ENCODE measurements at places on chromosomes 2 and 18.

GRCh38 chr2:208001924-208002323, 23.4 kb downstream of the PLEKHM3 start:
- no peak for DNase-seq

- DNase-seq: peak; percentile 79
Measured at GRCh38 chr2:174971868-174972781, 33.1 kb downstream of the CHN1 start.

- DNase-seq: no peak
Measured at GRCh38 chr18:47531717-47532116, 280.3 kb upstream of the SKOR2 start.

DNA sequence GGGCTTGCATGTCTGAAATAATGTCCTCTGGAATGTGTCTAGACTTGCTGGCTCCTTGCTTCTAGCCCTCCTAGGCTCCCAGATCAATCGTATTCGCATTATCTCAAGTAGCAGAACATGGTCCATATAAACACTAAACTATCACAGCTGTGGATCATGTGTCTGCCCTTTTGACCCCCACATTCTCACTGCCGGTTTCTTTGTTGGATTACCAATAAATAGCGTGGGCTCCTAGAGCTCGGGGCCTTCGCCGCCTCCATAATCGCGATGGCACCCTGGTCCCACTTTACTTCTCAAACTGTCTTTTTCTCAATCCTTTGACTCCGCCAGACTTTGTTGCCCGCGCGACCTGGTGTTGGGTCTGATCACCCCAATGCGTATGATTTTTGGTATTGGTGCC, 6.3 kb upstream of the SCYGR8 start:
- DNase-seq: no peak

GRCh38 chr2:37837628-37838328, 87.3 kb upstream of the RMDN2 start:
- no peak for DNase-seq

DNA sequence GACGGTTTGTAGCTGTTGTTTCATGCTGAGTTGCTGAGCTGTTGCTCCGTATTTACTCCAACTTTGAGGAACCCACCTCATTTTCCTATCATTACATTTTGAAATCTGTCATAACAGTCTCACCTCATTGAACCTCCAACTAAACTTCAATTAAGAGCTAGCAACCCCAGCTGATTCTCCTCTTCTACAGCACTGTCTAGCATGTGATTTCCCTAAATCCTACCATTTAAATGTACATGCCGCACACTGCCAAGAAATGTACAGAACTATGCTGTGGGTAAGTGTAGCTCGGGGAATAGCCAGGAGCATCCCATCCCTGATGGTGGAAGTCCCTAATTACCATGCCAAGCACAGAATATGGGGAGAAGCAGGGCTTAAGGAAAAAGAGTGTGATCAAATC, 299.9 kb downstream of the AFF3 start:
- DNase-seq: no peak

DNA sequence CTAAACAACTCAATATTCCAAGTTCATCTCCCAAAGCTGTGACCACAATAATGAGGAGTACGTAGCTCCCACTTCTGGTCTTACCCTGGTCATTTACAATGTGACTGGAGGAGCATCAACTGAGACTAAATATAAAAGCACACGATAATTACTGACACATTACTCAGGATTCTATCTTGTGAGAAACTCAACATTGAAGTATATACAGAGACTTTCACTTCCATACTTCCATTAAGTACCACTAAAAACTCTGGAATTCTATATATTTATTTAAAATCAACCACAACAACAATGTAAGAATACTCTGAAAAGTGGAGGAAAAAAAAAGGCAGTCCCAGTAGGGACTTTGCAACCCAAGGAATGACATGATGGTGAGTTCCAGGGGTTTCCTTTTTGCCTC, 61.4 kb downstream of the XDH start:
- no peak for DNase-seq

GRCh38 chr2:29942711-29943110, 21.3 kb upstream of the ALK start:
- no peak for DNase-seq

DNA sequence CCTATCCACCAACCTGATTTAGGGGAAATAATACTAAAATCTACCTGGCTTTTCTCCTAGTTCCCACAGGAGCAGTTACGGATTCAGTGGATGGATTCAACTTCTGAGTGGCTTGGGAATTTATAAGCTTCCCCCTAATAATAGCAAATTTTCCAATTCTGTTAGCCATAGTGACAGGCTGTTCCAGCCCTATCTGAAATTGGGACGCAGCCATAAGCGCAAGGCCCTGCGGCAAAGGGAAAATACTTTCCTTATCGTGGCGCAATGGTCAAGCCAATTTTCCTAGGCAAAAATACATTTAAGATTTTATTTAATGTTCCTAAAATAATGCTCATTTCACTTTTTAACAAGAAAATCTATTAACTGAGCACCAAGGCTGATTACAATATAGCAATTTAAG, 49.7 kb downstream of the CDH2 start:
- DNase-seq: no peak

DNA sequence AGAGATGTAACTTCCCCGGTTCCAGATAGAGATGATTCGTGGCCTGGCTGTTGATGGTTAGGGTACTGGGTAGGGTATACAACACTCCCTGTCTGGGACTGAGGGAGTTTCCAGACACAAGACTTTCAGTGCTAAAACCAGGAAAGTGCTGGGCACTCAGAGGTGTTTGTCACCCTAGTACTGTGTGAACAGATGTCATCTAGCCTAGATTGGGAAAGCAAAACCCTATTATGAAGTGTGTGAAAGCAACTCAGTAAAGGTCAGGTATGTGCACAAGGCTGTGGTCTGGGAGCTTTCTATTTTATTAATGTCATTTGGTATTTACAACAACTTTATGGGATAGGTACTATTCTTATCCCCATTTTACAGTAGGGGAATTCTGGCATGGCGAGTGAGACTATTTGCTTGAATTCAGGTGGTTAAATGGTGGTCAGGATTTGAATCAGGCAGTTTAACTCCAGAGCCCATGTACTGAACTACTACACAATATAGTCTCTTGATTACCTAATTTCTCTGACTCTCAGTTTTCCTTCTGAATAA, 2.6 kb downstream of the BZW1 start:
- no peak for DNase-seq

DNA sequence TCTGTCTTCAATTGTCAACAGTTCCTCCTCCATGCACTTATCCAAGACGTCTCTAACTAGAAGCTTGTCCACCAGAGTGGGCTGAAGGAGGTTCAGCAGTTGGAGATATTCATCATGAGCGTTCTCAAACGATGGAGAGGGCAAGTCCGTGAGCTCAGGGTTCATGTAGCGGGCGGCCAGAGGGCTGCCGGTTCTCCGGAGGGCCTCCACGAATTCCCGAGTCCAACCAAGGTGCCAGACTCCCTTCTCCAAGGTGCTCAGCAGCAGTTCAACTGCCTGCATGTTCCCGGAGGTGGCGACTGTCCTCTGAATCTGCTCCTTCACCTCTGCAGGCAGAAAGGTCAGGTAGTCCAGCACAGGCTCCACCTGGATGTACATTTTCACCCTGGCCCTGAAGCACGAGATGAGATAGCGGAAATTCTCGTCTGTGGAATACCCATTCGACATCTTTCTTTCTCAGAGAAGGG, 590 bp downstream of the IFIH1 start:
- no peak for DNase-seq

- no peak for DNase-seq
Measured at GRCh38 chr2:119531292-119531691, 7.0 kb upstream of the SCTR start.

DNA sequence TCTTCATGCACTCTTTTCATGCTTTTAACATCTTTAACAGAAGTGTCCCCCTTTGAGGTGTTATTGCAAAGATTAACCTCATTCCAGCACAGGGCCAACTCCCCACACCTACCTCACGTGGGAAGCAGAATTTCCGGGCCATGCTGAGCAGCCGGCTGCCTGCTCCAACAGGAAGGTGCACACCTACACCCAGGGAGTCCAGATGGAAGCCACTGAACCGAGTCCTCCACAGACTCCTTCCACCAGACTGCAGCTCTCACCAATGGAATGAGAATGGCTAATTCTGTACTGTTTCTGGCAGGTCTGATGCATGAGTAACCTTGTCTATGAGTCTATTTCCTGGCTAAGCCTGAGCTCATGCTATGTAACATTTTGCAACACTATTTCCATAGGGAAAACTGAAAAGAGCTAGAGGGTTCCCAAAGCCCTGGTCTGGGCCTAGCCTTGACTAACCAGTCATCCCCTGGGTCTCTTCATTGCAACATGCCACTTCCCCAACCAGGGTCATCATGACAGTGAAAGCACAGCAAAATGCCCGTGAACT, 11.0 kb downstream of the ERFE start:
- peak; percentile 94 for DNase-seq

GRCh38 chr2:134462275-134462674, 208.4 kb downstream of the MGAT5 start:
- no peak for DNase-seq

DNA sequence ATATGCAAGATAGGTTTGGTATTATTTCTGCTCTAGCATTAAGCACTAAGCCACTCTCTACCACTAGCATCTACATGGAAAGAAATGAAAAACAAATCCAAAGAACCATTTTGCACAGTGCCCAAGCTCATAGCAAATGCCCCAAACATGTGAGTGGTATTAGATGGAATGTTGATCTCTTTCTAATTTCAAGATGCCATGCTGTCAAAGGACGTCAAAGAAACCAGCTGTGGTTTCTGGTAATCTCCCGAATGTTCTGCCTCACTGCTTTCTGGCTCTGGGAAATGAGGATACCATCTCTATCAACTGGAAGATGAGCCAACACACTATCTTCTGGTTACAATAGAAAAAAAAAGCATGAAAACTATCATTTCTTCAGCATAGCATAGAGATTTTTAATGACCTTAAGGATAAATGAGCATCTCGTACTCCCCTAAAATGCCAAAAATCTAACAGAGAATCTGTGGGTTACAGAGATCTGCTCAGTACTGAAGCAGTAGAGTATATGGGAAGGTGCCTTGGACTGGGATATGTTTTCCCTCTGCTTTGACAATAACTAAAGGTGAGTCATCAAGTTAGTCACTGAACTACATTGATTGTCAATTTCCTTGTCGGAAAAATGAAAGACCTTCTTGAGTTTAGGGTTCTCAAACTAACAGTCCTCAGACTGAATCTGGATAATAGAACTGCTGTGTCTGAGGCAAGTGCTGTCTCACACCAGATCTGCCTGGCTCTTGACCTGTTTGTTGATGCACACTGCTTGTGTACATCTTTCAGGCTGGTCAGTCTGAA, 244.8 kb upstream of the NCKAP5 start:
- peak; percentile 59 for DNase-seq

GRCh38 chr2:131410173-131410572, 46.2 kb upstream of the RAB6D start:
- DNase-seq: no peak

- no peak for DNase-seq
Measured at GRCh38 chr2:219165058-219165911, 4.5 kb downstream of the SLC23A3 start.

- no peak for DNase-seq
Measured at GRCh38 chr2:15986644-15987043, 46.3 kb downstream of the MYCN start.

GRCh38 chr2:10357193-10358169, 54.8 kb downstream of the HPCAL1 start:
- no peak for DNase-seq

DNA sequence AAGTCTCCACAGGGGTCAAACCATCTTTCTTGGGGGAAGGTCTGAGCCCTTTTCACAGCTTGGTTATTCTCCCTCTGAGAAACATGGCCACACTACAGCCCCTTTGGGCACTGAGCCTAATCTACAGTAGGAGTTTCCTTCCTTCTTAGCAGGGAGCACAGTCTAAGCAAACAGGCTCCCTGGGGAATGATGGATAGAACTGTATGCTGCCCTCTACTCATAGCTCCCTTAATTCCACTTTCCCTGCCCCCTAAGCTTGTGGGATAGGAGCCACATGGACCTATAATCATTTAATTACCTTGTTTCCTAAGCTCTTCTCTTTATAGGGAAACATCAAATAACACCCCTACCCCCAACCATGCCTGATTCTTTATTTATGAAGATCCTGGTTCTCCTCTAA, 442.1 kb upstream of the MEX3C start:
- no peak for DNase-seq

DNA sequence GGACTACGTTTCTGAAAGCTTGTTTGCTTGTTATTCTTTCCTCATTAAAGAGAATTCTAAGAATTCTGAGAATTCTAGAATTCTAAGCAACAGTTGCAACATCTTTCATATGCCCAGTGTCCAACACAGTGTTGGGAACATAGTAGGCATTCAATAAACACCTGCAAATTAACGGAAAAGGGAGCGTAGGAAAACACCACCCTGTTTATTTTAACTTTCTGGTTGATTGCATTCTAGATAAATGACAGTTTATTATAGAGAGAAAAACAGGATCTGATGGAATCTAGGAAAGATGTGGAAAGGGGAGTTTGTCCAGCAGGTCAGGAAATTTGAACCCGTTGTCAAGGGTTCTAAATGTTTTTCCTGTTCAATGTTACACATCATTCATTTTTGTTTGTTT, 24.2 kb upstream of the EFEMP1 start:
- no peak for DNase-seq

GRCh38 chr2:152814475-152815030, 96.1 kb downstream of the ARL6IP6 start:
- no peak for DNase-seq

- DNase-seq: no peak
Measured at GRCh38 chr18:56042915-56043536, 455.0 kb upstream of the TCF4 start.

DNA sequence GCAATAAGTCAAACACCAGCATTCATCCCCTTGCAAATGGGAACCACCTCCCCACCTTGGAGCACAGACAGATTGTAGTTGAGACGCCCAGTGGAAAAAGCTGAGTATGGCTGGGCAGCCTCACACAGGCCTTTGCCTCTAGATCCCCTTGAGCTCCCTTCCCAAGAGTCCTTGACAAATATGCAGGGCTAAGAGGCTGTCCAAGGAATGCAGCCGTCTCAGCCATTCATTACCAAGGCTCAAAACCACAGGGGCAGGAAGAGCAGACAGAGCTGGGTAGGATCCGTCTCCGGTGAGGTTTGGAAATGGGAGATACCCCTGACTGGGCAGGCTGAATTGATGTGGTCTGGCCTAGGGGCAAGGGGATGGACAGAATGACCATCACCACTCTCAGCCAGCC, 557.1 kb downstream of the TNS1 start:
- DNase-seq: peak; percentile 37

DNA sequence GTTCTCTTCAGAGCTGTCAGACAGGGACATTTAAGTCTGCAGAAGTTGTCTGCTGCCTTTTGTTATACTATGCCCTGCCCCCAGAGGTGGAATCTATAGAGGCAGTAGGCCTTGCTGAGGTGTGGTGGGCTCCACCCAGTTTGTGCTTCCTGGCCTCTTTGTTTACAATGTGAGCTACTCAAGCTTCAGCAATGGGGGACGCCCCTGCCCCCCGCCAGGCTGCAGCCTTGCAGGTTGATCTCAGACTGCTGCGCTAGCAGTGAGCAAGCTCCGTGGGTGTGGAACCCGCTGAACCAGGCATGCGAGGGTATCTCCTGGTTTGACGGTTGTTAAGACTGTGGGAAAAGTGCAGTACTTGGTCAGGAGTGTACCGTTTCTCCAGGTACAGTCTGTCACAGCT, 24.0 kb upstream of the PAIP2B start:
- no peak for DNase-seq

GRCh38 chr2:108314586-108315296, 26.0 kb downstream of the SULT1C2 start:
- no peak for DNase-seq
